ENCODE measurements at places on chromosomes 16 and 17. TPM values are rescaled to one million over a fixed set of nuclear protein-coding genes. Genes with fewer than 3 reads are reported as not detected.

DNA sequence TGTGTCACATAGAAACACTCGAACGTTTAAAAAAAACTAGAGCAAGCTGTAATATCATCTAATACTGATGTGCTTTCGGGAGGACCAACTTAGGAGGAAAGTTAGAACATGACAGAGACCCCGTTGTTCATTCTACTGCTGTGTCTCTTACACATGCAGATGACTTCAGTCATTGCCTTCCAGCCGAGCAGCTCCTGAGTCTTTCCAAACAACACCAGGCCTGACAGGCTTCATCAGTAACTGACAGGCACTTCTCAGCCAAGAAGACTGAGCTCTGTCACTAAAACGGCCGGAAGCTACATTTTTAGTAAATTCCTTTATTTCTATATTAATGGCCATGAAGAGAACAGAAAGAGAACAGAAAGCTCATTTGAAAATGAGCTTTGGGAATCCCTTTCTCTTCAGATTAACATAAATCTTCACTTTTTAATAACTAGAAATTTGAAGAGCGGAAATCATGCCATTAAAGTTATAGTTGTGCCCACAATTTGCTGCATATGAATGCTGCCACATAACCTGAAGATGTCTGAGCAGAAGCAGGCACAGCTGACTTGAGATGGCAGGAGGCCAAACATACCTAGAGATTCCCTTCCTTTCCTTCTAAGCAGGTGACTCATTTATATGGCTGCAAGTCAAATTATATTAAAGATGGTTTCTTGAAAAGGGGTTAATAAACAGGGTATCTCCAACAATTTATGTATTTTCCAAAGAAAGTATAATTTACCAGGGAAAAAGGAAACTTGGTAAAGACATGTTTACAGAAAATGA, 148.9 kb downstream of the ITFG1 start:
- no peak for DNase-seq

- no peak for DNase-seq
Measured at GRCh38 chr16:9042533-9042932, 48.9 kb upstream of the HAPSTR1 start.

DNA sequence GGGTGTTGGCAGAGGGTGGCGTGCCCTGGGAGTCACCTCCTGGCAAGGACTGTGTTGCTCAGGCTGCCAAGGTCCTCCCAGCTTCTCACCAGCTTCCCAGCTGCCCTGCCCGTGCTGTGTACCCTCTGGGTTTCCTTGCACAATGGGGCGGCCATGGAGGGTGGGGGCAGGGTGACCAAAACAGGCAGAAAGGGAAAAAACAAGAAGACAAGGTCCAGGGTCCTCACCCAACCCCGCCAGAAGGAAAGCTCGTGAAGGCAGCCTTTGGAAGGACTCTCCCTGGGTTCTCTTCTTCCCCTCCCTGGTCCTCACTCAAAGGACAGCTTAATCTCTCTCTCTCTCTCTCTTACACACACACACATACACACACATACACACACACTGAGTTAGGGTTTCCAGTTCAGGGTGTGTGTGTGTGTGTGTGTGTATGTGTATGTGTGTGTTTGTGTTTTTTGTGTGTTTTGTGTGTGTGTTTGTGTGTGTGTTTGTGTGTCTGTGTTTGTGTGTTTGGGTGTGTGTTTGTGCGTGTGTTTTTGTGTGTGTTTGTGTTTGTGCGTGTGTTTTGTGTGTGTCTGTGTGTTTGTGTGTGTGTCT, 2.0 kb downstream of the SLC13A5 start:
- no peak for DNase-seq

DNA sequence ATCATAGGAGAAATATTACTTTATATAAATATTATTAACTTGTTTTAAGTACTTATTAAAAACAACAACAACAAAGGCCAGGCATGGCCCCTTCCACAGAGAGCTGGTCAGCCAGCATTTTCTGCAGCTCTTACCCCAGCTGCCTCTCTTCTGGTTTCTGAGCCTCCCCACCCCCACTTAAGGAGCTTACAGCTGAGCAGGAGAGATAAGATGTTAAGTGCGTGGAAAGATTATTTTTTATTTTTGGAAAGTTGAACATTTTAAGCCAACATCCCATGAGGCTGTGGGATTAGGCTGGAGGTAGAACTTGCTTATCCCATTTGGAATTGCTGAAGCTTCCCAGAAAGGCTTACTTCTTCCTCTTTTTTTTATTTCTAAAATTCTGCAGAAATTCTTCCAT, 401.2 kb downstream of the SEC14L1 start:
- DNase-seq = no peak

Gene HBA2
- total RNA-seq = not detected
